ENCODE measurements at places on chromosomes 16 and 17.

- DNase-seq = no peak
Measured at GRCh38 chr16:54657058-54657708, 273.5 kb upstream of the IRX5 start.

DNA sequence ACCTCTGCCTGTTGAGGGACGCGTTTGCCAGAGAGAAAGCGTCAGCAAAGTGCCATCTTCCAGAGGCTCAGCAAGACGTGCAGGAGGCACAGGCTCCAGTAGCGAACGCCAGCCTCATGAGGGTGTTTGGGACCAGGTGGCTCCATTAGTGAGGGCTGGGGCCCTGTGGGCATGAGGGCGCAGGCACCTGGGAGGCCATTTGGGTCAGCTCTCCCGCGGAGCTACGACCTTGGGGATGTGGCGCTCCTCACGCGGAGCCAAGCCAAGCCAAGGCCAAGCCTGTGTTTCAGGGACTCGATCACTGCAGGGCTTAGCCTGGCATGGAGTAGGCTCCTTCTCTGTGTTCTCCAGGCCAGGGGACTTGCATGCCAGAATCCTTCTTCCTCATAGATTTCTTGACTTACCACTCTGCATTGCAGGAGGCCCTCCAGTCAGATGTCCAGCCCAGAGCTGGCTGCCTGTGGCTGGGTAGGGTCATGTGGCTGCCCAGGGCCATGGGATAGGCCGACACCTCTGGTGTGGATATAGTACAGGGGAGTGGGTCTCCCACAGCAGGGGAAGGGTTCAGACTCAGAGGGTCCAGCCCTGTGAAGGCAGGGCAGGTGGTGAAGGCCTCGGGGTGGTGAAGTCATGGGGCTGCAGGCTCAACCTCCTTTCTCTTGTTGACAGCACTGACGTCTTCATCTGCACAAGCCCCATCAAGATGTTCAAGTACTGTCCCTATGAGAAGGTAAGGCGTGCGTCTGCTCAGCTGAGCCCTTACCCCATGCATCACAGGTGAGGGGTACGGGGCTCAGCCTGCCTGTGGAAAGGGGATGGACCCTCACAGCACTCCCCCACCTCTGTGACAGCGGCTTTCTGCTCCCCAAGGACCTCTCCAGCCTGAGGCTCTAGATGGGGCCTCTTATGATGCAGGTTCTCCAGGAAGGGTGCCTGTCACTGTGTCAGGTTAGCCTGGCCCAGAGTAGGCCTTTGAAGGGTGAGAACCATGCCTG, 19.6 kb downstream of the NT5M start:
- DNase-seq = no peak

GRCh38 chr16:11034481-11034931, 90.1 kb downstream of the CLEC16A start:
- no peak for DNase-seq

- DNase-seq = no peak
Measured at GRCh38 chr16:65783709-65784474, 582.6 kb upstream of the CDH5 start.

DNA sequence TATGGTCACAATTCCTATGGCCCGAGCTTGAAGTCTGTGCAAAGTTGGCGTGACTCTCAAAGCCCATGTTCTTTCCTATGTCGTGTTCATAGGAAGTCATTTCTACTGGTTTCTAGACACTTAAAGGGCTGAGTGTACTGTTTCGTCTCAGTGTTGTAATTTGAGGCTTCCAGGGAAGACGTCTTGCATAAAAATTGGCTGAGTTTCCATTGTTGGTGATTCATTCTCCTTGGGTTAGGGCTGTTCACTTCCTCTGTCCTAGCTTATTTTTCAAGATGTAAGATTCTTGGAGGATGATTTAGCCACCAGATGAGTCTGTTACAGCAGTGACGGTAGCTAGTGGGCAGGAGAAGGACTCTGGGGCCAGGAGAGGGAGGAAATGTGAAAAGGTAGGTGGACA, 43.1 kb downstream of the PIK3R5 start:
- no peak for DNase-seq

DNA sequence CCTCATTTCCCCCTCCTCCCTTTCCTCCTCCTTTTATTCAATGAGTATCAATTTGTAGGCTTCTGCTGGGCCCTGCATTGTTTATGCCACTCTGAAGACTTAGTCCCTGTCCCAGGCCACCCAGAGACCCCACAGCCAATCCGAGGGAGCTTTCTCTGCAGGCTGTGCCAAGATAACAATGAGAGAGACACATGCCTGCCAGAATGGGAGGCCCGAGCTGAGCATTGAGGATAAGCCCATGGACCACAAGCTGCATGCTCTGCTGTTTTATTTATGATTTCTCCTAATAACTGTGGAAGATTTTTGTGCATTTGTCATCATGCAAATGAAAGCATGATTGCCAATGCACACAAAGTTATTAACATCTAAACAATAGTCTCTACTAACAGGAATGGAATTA, 3.0 kb downstream of the RCVRN start:
- no peak for DNase-seq

DNA sequence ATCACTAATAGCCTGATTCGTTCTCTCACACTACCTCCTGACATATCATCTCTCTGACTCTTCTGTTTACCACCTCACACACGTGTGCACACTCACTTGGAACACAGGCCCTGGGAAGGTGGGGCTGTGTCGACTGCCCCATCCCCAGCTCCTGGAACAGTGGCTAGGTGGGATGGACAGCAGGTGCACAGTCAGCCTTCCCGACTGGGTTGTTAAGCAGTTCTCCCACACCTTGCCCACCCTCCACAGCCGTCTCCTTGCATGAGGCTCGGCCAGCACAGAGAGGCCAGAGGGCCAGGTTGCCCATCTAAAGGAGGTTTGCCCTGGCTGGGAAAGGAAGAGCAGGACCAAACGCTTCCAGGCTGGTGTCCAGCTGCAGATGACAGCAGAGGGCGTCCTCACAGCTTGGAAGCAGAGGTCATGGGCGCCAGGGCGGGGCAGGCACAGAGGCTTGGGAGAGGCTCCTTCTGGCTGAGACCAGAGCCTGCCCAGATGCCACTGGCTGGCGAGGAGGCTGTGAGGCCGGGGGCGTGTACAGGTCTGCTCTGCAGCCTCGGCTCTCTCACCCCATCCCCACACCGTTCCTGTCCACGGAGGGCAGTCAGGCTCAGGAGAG, 92.8 kb downstream of the AMFR start:
- no peak for DNase-seq

DNA sequence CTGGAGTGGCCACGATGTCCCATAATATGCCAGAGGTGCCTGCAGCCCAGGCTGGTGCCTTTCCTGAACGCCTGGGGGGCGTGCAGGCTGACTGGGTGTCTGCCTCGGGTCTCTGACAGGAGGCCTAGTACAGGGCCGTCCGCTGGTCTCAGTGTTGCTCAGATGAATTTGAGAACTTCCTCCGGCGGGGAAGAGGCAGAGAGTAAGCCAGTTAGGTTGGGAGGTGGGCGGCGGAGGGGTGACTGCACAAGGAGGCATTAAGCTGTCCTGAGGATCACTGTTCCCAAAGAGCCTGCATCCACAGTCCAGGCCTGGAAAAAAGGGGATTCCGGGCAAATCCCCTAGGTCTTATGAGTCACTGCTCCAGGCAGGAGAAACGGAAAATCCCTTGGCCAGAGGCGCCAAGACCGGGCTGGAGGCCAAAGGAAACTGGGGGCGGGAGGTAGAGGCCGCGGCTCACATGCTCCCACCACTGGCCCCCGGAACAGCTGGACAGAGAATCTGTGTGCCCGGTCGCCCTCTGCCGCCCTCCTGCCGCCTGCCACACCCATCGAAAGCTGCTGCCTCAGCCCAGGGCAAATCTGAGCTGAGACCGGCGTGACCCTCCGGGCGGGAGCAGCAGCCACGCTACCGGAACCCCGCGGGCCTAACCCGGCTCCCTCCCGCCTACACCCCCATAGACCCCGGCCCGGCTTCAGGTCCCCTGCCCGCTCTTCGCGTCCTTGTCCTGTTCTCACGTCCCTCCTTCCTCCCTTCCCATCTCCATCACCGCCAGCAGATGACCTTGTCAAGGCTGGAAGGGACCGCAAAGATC, 1.2 kb downstream of the TRIM47 start:
- DNase-seq = no peak

DNA sequence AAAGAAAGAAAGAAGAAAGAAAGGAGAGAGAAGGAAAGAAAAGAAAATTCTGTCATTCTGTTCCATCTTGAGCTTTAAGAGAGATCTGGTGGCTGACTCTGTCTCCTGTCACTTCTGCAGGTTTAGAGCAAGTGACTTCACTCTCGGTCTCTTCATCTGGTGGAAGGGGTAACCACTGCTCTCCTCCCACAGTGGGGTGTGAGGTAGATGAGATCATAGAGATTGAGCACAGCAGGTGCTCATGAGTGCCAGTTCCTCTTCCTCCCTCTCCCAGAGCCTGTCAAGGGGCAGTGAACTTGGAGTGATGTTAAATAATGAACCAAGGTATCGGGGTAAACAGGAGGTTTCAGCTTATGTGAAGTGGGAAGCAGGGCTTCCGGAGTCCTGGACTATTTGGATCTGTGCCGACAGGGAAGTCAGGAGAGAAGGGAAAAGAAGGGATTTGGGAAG, 47.7 kb downstream of the BEAN1 start:
- DNase-seq = no peak

DNA sequence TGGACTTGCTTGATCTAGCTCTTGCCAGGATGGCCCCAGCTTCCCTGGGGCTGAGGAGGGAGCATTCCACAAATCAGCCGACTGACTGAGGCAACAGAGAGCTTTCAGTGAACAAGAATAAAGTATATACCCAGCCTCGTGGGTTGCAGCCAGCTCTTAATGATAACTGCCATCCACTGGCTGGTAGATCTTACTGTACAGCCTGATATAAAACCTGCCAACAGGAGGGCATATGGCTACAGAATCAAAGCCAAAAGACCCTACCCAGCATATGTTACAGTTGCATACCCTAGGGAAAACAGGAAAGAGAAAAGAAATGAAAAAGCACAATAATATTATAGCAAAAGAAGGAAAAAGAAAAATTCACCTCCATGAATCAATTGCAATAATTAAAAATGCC, 775.9 kb upstream of the KIF2B start:
- no peak for DNase-seq

GRCh38 chr17:81890447-81891302, 711 bp downstream of the ALYREF start:
- no peak for DNase-seq

GRCh38 chr17:67481808-67482207, 104.7 kb downstream of the PITPNC1 start:
- no peak for DNase-seq

DNA sequence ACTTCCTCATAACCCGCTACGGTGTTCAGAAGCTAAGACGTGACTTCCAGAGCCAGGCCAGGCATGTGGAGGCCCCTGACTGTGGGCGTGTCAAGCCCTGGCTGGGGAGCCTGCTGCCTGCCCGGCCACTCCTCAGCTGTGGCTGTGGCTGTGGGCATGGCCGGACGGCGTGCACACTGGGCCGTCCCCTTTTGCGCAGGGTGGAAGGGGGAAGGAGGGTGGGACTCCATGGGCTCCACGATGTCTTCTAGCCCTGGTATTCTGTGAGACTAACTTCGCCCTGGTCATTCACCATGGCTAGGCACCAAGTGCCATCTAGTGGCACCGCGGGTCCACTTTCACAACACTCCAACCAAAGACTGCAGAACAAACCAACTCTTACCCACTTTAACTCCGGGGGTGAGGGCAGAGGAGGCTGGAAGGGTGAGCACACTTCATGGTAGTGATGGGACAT, 67.9 kb downstream of the N4BP1 start:
- DNase-seq = no peak

DNA sequence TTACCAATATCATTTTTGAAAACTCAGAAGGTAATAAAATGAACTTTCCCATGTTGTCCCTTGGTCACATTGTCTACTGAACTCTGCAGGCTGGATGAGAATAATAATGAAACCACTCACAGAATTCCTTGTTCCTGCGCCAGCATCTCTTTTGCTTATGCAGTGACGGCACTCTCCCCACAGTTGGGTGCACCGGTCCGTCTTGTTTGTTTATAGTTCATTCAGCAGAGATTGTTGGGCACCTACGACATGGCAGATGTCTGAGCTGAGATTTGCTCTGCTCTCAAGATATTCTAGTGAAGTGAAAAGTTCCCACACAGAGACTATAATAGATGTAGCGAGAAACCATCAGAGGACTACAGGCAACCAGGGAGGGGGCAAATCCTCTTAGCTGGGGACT, 375.7 kb upstream of the CDH11 start:
- DNase-seq = no peak

GRCh38 chr16:58063377-58064076, 38.0 kb downstream of the MMP15 start:
- DNase-seq = no peak

GRCh38 chr17:44655983-44656710, at the start of gene MEIOC:
TSS of gene MEIOC (plus strand) at chr17:44656468. CDS start at chr17:44656614, 146 bp downstream.
- DNase-seq = no peak

GRCh38 chr17:51279183-51279582, 18.8 kb downstream of the UTP18 start:
- DNase-seq = no peak

DNA sequence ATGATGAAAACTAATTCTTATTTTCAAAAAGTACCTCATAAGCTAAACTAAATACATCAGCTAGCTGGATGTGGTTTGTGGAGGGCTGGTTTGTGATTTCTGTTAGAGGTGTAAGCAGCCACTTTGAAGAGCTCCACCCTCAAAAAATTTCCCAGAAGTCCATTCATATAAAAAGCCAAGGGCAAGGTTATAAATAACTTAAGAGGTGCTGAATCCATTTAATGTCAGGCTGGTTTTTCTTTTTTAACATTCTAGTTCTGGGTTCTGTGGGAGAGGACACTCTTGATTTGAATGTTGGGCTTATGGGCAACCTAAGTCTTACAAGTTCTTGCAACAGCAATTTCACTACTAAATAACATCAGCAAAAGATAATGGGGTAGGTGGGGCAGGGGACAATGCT, 3.4 kb upstream of the WIPI1 start:
- DNase-seq = no peak

DNA sequence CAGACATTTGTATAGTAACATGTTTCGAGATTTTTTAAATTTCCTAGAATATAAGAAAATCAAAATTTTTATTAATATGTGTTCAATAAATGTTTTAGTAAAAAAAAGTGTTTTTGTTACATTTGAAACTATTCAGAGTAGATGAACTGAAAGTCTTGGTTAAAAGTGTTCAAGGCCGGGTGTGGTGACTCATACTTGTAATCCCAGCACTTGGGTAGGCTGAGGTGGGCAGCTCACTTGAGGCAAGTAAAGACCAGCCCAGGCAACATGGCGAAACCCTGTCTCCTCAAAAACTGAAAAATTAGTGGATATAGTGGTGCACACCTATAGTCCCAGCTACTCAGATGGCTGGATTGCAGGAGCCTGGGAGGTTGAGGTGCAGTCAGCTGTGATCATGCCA, 16.8 kb upstream of the PHKG2 start:
- DNase-seq = no peak
